ENCODE measurements at places on chromosomes 4 and X.

GRCh38 chr4:40401631-40402030 lies 66.5 kb downstream of the CHRNA9 start:
- DNase-seq, result no peak

GRCh38 chr4:124631760-124632159 lies 80.8 kb downstream of the ANKRD50 start:
- DNase-seq, result peak; percentile 97

- DNase-seq, result no peak
These were observed 16.8 kb upstream of the NAT8L start for GRCh38 chr4:2042204-2042946.

GRCh38 chr4:183284258-183284785 lies 35.8 kb downstream of the CLDN22 start:
- no peak for DNase-seq

DNA sequence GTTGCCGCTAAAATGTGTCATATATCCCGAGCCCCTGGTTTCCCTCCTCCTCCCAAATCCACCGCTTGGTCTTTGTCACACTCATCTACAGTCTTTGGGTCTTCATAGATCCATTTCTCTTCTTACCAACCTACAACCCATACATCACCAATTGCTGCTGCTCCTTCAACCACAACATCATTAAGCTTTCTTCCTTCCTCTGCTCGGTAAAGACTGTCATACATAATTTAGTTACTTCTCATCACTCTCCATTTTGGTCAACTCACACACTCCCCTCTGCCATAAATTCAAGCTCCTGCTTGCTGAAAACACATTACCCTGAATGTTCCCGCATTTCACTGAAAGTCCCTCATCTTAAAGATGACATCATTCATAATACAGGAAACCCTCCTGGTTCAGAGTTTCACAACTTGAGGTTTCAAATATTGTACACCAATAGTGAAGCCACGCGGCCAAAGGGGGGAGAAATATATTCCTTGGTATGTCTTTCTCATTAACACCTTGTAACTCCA lies 1.7 kb upstream of the DCTD start:
- no peak for DNase-seq

GRCh38 chrX:15913146-15913545 lies 58.5 kb upstream of the AP1S2 start:
- no peak for DNase-seq

DNA sequence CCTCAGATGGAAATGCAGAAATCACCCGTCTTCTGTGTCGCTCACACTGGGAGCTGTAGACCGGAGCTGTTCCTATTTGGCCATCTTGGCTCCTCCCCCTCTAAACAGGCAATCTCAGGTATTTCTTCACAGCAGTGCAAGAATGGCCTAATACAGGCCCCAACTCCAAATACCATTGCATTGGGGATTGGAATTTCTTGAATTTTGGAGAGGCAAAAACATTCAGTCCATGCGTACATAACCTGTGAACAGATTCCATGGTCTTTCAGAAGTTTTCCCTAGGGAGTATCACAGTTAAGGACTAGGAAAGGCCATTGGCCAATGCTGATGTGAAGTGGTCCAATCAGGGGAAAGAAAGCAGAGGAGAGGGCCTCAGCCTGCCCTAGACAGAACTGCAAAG lies 128.2 kb upstream of the NOCT start:
- DNase-seq, result no peak

DNA sequence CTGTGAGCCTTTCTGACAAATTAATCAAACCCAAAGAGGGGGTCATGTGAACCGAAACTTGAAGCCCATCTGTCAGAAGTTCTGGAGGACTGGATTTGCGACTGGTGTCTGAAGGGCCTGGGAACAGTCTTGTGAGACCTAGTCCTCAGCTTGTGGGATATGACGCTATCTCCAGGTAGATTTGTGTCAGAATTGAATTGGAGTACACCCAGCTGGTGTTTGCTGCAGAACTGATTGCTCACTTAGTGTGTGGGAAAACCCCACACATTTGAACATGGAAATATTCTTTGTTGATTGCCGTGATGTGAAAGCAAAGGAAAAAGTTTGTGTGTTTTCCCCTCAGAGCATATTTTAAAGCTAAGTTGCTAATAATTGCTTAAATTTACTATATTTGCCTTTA lies 30.3 kb upstream of the TMSB15B start:
- no peak for DNase-seq

- DNase-seq, result no peak
These were observed 126.5 kb downstream of the REELD1 start for GRCh38 chr4:146340798-146341197.

DNA sequence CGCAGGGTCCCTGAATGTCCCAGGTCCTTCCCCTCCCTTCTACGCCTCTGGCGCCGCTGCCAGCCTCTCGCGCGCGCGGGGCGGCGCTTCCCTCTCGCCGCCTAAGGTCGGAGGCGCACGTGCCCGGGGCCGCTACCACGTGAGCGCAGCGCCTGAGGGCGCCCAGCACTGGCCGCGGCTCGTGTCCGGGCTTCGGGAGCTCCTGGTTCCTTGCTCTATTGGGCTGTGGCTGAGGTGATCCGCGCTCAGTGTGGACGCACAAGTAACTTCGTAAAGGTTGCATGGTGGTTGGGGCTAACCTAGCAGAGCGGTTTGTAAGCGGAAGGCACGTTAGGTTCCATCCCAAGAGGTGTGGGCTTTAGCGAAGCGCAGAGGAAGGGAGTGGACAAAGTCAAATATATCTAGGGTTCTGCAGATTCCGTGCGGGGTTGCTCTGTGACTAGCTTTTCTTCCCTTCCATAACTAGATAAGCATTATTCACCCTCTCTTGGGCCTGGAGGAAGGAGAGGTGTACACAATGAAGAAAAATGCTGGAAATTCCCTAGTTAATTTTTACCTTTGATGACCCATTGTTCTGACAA lies 1.8 kb downstream of the TLL1 start:
- DNase-seq, result no peak

- DNase-seq, result no peak
These were observed 25.8 kb upstream of the PBDC1 start for GRCh38 chrX:76147106-76147505.

DNA sequence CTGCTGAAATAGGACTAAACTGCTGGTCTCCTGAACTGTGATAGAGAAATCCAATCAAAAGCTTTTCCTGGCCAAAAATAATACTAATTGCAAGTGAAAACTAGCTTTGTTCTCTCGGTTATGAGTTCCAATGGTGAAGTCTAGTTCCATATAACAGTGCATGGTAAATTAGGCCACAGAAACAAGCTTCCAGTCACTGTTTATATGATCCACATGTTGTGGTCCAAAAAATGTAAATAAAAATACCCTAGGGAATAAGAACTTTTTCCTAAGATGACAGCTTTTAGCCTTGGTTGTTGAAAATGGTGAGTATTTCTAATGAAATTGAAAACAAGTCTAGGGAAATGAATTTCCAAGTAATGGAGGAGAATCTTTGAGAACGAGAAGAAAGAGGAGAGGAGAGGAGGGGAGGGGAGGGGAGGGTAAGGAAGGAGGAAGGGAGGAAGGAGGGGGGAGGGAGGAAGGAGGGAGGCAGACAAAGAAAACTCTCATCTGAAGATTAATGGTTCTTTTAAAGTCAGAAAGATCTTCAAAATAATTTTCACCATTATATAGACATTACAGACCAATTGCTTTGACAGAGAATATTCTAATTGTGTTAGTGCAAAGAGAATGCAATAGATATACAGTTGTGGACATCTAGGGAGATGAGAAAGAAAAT lies 26.1 kb downstream of the PALLD start:
- DNase-seq, result no peak

DNA sequence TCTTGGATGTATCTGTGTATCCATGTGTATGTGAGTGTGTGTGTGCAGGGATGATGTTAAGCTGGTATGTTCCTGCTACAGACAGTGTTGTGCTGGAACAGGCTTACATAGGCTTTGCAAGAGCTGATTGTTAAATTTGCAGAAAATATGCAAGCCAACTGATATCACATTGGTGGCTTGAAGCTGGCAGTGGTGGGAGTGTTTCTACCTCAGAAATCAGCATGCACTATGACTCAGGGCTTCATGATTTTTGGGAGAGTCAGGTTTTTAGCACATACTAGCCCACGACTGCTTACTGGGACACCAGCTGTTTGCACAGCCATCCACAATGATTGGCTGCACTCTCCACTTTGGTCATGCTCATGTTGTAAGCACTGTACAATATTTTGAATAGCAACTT lies 261.8 kb downstream of the DHX15 start:
- DNase-seq, result peak; percentile 51

- no peak for DNase-seq
These were observed 268.9 kb downstream of the FBXW7 start for GRCh38 chr4:152266831-152267480.

DNA sequence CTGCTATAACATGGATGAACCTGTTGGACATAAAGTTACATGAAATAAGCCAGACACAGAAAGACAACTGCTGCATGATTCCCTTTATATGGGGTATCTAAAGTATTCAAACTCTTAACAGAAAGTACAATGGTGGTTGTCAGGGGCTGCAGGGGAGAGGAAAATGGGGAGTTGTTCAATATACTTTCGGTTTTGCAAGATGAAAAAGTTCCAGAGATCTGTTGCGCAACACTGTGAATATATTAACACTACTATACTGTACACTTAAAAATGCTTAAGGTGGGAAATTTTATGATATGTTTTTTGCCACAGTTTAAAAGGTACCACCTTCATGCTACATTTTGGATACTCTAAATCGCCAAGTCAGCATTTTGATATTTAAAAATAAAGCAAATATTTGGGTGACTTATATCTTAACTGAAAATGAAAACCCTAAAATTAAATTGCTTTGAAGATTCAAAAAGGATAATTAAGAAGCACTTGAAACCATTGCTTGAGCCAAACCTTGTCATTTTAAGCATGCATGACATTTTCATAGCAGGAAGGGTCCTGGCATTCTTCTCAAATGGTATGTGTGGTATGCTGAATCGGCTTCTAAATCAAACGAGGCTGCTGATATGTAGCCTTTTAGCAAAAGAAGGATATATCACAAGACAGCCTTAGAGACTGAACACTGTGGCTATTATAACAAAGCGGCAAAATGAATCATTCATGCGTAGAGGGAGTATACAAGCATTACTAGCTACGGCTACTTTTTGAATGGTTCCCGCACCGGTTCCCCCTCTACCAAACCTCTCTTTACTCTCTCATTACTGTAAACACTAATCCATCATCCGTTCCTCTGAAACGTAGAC lies 607.1 kb upstream of the DIPK2B start:
- DNase-seq, result peak; percentile 63

DNA sequence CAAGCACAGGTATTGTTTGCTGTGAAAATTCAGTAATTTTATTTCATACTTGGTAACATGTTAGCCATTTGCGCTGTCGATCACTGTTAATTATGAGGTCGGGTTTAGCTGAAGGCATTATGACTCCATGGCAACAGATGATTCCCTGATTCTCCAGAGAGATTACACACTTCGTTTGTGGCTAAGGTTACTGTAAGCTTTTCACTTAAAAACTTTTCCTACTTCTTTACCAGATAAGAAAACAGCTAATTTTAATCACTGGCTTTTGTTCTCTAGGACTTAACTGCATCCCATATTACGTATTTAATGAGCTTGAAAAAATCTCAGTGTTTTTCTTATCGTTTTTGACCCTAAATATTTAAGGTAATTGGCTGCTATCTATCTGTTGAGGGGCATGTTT lies 2.1 kb downstream of the GSTCD start:
- DNase-seq, result no peak

DNA sequence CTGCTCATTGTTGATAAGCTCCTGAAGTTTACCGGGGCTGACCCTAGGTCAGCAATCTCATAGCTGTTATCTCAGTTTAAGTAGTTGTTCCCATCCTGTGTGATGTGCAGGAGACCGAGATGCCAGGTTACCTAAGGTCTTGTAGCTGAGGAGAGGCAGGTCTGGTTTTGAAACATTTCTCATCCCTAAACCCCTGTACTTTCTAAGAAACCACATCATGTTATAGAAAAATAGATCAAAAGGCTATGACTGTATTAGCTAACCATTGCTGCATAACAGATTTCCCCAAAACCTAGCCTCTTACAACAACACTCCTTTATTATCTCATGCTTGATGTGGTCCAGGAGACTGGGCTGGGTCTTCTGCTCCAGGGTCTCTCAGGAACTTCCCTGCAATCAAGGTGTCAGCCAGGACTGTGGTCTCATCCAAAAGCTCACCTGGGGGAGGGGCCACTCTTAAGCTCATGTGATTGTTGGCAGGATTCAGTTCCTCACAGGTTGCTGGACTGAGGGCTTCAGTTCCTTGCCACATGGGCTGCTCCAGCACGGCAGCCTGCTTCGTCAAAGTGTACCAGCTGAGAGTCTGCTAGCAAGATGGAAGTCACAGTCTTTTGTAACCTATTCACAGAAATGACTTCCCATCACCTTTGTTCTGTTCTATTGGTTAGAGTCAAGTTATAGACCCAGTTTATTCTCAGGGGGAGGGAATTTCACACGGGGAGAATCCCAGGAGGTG lies 60.9 kb upstream of the CLCN4 start:
- DNase-seq, result no peak

- no peak for DNase-seq
These were observed 138.7 kb downstream of the F11 start for GRCh38 chr4:186404562-186405134.
